Uterus (tissue), 4 donors: ENCODE measurements at places on chromosomes 11 and 22. TPM values are rescaled to one million over a fixed set of nuclear protein-coding genes. Genes with fewer than 3 reads are reported as not detected.

Gene MOGAT2
- total RNA-seq = 0.62 TPM

Gene TMEM225
- not detected for total RNA-seq

Gene B4GALNT4
- 34.8 TPM for total RNA-seq

DNA sequence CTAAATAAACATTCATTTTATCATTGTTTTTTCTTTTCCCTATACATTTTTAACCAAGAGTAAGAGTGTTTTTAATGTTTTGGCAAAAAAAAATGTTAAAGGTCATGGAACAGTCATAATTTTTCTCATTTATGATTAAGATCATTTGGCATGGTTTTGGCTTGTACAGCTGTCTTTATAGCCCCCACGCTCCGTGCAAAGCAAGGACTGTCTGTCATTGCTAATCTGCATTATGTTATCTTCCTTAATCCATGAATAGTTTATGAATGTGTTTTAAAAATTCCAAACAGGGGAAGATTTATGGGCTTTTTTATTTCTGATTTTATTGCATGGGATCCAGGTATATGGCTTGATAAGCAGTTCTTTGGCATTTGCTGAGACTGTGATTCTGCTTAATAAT is 28.1 kb downstream of the PGM2L1 start:
- no peak for DNase-seq

DNA sequence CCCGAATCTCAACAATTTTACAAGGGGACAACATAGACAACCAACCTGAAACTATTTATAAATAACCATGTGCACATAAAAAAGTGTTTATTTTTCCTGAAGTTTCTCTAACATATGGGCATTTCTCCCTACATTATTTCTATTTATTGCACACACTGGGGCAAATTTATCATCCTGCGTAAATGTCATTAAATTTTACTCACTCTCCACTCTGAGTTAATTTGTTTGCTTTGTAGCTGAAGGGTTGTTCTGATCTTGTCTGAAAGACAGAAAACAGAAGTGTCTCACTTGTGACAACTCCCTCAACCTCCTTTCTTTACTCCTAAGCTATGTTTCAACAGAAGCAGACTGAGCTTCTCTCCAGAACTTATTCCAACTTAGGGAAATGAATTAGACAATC is 194.2 kb downstream of the HIPK3 start:
- DNase-seq = no peak

DNA sequence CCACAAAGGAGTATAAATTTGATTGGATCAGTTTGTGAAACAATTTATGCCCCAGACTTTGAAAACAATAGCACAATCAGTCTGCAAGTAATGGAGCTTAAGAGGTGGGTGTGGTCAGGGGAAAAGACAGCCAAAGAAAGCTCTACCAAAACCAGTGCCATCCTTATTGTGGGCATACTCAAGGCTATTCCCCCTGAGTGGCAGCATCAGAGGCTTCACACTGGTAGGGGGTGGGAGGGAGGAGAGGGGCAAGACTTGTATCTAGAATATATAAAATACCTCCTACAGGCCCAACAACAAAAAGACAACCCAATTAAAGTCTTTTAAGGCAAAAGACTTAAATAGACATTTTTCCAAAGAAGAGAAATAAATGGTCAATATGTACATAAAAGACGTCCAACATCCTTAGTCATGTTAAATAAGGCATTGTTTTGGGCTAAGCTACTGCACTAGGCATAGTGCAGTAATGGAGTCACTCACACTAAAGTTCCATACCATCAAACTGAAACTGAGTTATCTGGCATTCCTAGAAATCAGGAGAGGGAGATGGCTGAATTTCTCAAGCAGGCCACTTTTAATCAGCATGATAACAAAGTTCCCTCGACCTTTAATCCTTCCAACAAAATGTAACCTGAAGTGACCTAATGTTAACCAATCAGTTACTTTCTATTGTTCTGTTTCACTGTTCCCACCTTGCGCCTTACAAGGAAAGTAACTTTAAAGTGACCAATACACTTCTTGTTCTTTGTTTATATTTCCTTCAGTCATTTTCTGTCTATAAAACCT is 24.8 kb downstream of the NARS2 start:
- no peak for DNase-seq

- no peak for DNase-seq
These were observed 25.4 kb downstream of the FBLN1 start for GRCh38 chr22:45528046-45528445.

GRCh38 chr22:44023404-44024287 is 456 bp upstream of the PARVB start:
- DNase-seq = peak; percentile 27
